Naive thymus-derived CD4-positive, alpha-beta T cell (primary cell): ENCODE measurements at places on chromosomes 2 and 18. TPM values are rescaled to one million over a fixed set of nuclear protein-coding genes. Genes with fewer than 3 reads are reported as not detected.

ALK gene
- not detected in 2 replicates for total RNA-seq

RFX8 gene
- 0.24 TPM for total RNA-seq

GRB14 gene
- not detected for total RNA-seq

XDH gene
- not detected for total RNA-seq

MLPH gene
- total RNA-seq, result not detected

DNAJC5G gene
- not detected for total RNA-seq

CAPN14 gene
- total RNA-seq, result 0.59 TPM

CABLES1 gene
- 0.98 TPM for total RNA-seq

NEU2 gene
- total RNA-seq, result not detected

PMAIP1 gene
- total RNA-seq, result 37.5 TPM

CYRIA gene
- 0.75 and 1.0 TPM in 2 replicates for total RNA-seq

RAB6C gene
- total RNA-seq, result not detected

MAP2 gene
- total RNA-seq, result 0.89 TPM

SLC16A14 gene
- total RNA-seq, result 0.58 TPM

IFT172 gene
- total RNA-seq, result 11.0 and 12.3 TPM in 2 replicates

TUBA3E gene
- total RNA-seq, result not detected

OSBPL1A gene
- 7.7 TPM for total RNA-seq

PPP1R1C gene
- not detected for total RNA-seq

SPP2 gene
- total RNA-seq, result not detected in 2 replicates

SAG gene
- total RNA-seq, result 0.10 TPM

CRYBA2 gene
- not detected for total RNA-seq

MTIF2 gene
- 24.2 and 25.4 TPM in 2 replicates for total RNA-seq

RPRM gene
- total RNA-seq, result 0.24 TPM

SNORC gene
- total RNA-seq, result 1.4 and 1.6 TPM in 2 replicates

SCYGR7 gene
- not detected for total RNA-seq

SERPINB13 gene
- not detected for total RNA-seq
